ENCODE measurements at places on chromosomes 7 and 10. TPM values are rescaled to one million over a fixed set of nuclear protein-coding genes. Genes with fewer than 3 reads are reported as not detected.

Gene ATG9B
- 7.1 TPM for total RNA-seq

- no peak for DNase-seq
Observed at GRCh38 chr10:71899665-71900412, 48.8 kb upstream of the PSAP start.

DNA sequence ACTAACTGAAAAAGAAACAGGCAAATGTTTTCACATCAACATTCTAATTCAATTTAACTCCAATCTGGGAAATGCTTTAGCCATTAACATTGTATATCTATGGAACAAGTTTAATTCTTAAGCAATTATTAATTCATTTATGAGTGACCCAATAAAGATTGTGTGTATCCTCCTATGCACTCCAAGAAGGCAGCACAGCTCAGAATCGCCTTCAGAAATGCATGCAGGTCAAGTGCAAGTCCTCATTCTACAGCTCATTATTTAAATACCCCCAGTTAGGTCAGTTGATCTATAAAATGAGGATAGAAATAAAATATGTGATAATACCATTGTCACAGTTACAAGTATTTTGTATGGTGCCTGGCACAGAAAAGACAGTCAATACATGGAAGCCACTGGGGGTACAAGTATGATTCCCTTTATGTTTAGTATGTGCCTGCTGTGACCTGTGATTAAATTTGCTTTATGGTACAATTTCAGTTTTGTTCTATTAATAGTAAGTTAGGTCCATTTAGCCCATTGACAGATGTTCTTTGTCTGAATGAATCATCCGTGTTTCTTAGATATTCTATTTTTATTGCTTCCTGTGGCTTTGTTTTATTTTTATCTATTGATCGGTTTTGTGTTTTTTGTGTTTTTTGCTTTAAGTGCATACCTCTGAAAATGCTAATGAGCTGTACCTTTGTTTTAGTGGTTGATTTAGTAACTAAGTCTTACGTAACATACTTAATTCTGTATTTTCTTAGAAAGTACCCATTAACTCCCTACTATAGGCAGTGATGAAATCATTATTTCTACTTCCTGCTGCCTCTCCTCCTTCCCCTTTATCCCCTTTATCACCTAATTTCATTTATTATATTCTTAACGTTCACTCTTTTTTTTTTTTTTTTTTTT, 42.8 kb downstream of the CPXM2 start:
- no peak for DNase-seq

DNA sequence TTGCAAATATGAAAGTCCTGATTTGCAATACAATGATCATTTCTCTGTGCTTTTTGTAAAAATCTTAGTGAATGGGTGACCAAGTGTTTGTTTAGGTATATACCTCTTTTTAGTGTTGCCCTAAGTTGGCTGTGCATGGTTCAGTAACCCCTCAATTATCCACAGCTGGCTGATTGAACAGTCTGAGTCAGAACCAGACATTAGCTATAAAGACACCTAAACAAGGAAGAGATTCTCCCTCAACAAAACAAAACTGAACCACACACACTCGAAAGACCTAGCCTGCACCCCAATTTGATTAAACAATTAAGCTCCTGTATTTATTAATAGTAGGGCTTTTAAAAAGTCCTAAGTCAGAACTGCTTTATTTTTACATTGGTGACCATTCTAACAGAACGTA, 2.8 kb downstream of the RSBN1L start:
- DNase-seq, result no peak

DNA sequence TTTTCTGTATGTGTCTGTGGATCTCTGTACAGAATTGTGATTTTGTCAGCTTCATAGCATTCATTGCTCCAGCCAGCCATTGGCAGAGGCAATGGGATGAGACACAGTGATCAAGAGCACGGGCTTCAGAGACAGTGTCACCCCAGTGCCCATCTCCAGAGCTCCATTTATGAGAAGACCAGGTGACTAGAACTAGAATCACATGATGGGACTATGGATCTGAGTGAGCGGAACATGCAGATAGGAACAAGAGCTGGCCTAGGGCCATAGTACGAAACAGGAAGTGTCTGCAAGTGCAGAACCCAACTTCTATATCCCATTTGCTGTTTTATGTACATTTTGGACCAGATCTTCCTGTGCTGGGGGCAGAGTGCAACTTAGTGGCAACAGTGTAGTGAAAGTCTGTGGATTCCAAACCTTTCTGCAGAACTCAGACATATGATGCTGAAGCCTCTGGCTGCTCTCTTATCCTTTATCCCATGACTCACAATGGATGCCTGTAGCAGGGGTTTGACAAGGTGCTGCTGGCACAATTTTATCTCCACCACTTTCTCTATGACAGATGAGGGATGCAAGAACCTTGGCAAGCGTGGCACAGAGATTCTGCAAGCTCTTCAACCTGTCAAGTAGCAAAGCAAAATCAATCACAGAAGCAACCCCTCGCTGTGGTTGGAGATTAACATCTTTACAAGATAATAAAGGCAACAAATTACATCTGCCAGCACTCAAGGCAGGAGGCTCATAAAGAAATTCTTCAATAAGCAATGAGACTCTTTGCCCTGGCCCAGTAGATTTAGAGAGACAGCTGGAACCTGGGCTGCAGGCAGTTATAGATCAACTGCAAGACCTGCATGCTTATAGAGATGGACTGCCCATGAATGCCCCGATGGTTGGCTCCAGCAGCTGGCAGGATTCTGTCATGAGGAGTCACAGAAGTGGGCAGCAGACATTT, 681.3 kb downstream of the TNS3 start:
- peak; percentile 48 for DNase-seq

DNA sequence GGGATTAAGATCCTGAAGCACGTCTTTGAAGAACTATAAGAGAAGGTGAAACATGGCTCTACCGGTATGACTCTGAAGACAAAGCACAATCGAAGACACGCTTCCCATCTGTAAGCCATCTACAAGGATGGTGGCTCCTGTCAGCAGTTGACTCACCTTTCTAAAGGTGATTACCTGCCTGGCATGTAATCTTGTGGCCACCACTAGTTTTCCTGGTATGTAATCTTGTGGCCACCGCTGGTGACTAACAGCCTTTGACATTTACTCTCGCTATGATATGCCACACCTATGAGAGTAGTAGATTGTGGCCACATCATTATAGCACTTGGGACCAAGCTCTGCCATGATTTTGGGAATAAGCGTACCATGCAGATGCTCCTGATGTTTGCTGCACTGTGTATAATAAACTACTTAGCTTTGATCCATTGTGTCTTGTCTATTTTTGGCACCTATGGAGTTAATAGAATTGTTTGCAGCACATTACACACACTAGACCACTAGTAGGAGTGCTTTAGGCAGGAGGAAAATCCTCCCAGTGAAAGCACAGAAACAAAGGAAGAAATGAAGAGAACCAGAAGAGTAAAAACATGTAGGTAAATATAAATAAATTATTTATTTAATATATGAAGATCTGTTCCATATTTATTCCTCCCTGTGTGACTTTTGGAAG, 59.8 kb downstream of the VAX1 start:
- no peak for DNase-seq

Gene MYPN
- 1.5 TPM for total RNA-seq

Gene NUDCD3
- total RNA-seq, result 55.2 TPM

GRCh38 chr10:34764472-34764946, 50.6 kb downstream of the PARD3 start:
- no peak for DNase-seq

Gene ZNF804B
- total RNA-seq, result 0.05 TPM

DNA sequence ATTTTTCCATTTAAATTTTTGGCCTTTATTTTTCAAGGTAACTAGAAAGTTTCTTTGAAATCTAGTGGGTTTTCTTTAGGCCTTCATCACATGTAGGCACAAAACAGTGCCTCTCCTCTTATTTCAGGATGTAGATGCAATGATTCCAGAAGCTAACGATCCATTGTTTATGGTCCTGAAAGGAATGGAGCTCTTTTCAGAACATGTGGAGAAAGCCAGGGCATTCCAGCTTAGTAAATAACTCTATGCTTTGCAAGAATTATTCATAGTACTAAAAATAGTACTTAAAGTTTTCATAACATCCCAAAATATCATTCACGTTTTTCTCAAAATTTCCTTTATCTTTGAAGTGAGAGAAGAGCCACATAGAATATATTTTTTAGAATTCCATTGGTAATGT, 91.3 kb downstream of the DYNC1I1 start:
- DNase-seq, result no peak

Gene SEMA3D
- 10.7 TPM for total RNA-seq

DNA sequence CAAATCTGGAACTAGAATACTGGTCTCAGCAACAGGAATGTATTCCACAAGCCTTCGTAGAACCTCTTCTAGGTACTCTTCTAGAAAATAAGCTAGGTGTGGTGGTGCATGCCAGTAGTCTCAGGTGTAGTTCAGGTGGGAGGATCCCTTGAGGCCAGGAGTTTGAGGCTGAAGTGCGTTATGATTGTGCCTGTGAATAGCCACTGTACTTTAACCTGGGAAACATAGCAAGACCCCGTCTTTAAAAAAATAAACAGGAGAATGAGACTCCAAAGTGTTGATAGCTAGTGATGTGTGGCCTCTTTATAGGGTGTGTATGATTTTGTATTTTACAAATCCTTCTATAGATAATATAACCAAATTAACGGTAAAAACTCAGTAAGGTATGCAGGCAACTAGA, 1.5 kb upstream of the ZNF775 start:
- no peak for DNase-seq

Data from prostate gland (tissue), 2 donors.